T-cell (primary cell): ENCODE measurements at places on chromosomes 13 and 19.

DNA sequence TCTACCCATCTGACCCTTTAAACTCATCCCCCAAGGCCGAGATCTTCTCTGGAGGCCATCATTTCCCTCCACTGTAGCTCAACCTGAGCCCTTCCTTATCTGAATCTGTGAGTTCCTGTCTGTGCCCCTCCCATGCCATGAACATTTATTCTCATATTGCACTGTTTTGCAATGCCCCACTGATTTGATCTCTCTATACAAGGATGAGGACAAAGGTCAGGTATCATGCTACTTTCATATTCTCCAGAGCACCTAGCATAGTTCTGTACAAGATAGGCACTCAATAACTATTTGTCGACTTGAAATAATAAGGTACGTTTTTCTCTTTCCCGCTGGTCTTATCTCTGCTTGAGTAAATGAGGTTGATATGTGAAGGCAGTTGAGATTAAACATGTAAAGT is 135.5 kb downstream of the KLF5 start:
- H3K27ac ChIP-seq: no peak overlapping the region
- no peaks in the 10 kb centered on the region for H3K36me3 ChIP-seq
- H3K4me1 ChIP-seq: no peaks in the 10 kb centered on the region
- no peak for DNase-seq
- no peaks in the 10 kb centered on the region for H3K27me3 ChIP-seq

GRCh38 chr19:35468637-35469036 is 20.6 kb downstream of the FFAR2 start:
- H3K36me3 ChIP-seq: no peaks in the 10 kb centered on the region
- DNase-seq: peak; percentile 61
- H3K4me1 ChIP-seq: peaks cover 10% of the 10 kb centered on the region
- no peak overlapping the region for H3K4me3 ChIP-seq

DNA sequence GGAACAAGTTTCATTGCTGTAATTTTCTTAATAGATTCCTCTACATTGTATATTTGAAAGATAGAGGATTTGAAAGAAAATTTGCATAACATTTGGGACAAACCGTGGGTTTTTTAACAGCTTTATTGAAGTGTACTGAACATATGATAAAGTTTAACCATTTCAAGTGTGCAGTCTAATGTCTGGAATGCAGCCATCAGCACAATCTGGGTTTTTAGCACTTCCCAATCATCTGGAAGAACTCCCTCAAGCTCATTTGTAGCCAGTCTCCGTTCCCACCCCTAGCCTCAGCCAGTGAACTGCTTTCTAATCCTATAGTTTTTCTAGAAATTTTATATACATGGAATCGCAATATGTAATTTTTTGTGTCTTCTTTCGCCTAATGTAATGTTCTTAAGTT is 12.6 kb downstream of the METTL21C start:
- peaks cover 21% of the 10 kb centered on the region for H3K36me3 ChIP-seq
- H3K4me1 ChIP-seq: peaks cover 2% of the 10 kb centered on the region
- no peak overlapping the region for H3K4me3 ChIP-seq
- no peaks in the 10 kb centered on the region for H3K27me3 ChIP-seq
- no peak overlapping the region for H3K27ac ChIP-seq

DNA sequence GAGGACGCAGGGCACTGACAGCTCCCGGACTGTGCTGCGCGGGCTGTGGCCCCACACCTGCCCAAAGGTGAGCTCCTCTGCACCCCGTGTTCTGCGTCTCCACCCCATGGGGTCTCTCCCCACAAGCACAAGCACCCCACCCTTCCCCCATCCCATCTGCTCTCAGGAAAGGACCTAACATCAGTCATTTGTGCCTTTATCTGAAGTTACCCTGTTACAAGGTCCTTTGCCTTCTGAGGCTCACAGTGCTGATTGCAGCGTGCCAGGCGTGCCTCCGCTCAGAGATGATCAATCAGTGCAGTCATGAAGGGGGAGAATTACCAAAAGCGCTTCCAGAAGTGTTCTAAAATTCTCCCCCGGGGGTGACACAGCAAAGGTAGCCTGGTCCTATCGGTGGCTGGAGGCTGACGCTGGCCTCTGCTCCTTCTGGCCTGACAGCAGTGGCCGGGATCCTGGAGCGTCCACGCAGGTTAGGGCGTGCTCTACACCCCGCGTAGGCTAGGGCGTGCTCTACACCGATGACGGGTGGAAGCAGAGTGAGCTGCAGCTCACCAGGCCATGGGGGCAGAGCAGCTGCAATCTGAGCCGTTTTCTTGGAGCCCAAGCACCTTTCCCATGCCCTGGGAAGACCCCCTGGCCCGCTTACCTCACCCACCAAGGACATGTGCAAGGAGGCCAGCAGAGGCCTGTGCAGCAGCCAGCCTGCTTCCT is 84.7 kb upstream of the TM9SF2 start:
- peaks cover 65% of the 10 kb centered on the region for H3K4me1 ChIP-seq
- DNase-seq: no peak
- peak overlapping the region; percentile 71 for H3K27ac ChIP-seq
- no peaks in the 10 kb centered on the region for H3K36me3 ChIP-seq

DNA sequence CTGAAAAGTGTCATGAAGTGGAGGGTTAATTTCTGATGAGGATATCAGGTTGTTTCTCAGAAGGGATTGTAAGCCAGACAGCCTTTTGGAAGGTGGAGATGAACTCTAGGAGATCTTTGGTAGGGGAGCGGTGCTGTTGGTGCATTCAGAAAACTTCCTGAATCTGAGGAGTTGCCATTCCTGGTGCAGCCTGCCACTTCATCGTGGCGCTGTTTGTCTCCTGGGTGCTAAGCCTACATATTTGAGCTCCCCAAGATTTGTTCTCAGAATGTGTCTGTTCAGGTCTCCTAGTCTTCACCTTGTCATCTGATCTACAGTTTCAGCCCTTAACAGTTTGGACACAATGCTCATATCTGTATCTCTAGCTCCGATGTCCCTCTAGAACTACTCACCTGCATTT is 285.6 kb downstream of the MTUS2 start:
- no peaks in the 10 kb centered on the region for H3K36me3 ChIP-seq
- H3K27ac ChIP-seq: no peak overlapping the region
- no peaks in the 10 kb centered on the region for H3K4me1 ChIP-seq
- H3K4me3 ChIP-seq: no peak overlapping the region

DNA sequence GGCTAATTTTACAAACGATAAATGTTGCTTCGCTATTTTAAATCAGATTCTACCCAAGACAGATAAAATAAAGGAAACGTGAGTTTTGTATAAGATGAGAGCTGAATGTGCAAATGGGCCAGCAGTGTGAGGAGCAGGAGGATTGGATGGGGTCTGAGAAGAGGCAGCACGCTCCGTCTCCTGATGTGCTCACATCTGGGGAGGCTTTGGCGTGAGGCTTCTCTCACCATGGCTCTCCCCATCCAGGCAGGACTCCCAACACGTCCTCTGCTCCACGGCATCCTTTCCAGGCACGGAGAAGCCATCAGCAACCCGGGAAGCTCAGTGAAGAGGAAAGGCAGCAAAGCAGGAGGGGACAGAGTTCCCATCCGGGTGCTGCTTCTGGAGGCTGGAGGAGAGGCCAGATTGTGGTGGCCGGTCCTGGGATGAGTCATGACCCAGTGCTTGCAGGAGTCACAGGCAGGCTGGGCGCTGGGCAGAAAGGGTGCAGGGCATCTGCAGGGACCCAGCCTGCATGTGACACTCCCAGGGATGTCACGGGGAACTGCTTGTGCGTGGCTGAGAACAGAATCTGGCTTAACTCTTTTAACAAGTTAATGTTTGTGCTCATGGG is 47.5 kb downstream of the ZNF536 start:
- H3K27me3 ChIP-seq: peaks cover 2% of the 10 kb centered on the region
- no peaks in the 10 kb centered on the region for H3K36me3 ChIP-seq
- H3K4me3 ChIP-seq: no peak overlapping the region
- no peak for DNase-seq
- no peaks in the 10 kb centered on the region for H3K4me1 ChIP-seq
